Stimulated activated CD8-positive, alpha-beta memory T cell treated with anti-CD3 and anti-CD28 coated beads, Interleukin-7, amount 100 ng/mL, for 24 hours (primary cell): ENCODE measurements at places on chromosomes 11 and 22.

GRCh38 chr22:18056807-18057474 lies 20.8 kb upstream of the PEX26 start:
- DNase-seq = no peak

DNA sequence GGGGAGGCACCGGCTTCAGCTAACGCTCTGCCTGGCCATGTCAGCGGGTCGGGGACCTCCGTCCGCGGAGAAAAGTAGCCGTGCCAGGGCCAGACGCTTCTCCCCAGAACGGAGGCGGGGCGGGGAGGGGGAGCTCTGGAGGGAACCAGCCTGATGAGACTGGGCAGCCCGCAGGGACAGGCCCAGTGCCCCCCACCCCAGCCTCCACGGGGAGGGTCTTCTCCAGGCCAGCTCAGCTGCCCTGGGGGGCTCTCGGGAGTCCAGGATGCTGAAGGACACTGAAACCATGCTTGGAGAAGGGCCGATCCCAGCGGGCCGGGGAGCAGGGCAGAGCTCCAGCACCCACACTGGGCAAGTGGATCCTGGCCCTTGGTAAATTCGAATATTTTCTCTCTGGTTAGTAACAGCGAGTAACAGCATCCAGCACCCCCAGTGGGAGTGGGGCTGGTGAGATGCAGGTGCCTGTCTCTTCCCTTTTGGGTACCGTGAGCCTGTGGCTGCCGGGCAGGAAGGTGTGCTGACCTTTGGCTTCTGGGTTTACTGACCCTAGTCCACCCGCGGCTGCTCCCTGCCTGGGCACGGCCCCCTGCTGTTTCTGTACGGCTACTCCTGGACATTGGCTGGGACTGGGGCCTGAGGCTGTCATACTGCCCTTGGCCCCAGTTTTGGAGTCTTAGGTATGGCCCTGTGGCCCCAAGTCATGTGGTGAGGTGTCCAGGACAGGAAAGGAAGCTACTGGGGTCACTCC lies 35.8 kb downstream of the GRAMD4 start:
- no peak for DNase-seq

DNA sequence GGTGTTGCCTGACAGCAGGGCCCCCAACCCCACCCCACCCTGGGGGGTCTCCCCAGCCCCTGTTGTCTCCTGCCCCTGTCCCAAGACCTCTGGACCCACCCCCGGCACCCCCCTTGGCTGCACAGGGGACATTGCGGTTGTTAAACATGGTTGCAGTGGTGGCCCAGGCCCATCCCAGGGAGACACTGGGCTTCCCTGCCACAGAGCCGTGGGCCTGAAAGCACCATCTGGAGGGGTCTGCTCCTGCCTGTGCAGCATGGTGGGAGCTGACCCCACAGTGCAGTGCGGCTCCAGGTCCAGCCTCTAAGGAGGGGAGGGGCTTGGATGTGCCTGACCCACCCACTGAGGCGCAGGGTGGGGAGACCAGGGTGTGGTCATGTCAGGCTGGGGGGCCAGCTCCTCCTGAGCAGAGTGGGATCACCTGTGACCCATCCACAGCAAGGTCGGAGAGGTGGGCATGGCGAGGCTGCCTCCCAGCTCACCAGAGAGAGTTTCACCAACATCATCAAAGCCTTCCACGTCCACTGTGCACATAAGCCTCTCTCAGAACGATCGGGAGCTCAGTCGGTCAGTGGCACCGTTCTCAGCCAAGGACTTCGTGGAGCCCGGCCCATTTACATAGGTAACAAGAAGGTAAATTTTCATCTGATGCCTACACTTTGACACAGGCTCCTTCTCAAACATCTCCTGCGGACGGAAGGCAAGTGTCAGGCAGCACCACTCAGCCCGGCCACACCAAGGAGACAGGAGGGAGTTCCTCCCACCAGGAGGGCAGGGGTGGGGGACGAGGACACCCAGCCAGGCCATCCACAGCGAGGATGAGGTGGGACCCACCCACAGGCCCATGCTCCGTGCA lies 201.1 kb downstream of the BRD1 start:
- DNase-seq = no peak

DNA sequence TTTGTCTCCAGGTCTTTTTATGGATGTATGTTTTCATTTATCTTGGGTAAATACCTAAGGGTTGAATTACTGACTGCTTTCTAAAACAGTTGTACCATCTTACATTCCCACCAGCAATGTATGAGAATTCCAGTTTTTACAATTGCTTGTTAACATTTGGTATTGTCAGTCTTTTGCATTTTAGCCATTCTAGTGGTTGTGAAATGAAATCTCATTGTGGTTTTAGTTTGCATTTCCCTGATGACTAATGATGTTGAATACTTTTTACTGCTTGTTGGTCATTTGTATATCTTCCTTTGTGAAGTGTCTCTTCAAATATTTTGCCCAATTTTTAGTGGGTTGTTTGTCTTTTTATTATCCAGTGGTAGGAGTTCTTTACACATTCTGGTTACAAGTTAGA lies 92.8 kb downstream of the ARFGAP2 start:
- DNase-seq = no peak

DNA sequence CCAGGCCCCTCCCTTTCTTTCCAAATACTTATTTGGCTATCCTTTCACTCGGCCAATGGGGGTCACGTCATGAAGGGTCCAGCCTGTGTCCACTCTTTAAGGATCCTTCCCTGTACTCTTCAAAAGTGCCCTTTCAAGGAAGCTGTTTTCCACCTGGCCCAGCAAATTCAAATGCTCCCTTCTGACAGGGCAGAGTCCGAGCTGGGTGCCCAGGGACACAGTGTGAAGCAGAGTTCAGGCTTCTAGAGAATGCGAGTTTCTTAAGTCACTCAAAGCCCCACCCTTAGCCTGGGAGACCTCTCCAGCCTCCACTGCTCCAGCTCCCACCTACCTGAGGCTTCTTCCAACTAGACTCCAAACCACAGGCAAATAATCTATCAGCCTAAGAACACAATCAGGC lies 5.5 kb upstream of the APOA1 start:
- no peak for DNase-seq

- DNase-seq = no peak
These were observed 153.4 kb downstream of the CACNA1I start for GRCh38 chr22:39723899-39724351.

DNA sequence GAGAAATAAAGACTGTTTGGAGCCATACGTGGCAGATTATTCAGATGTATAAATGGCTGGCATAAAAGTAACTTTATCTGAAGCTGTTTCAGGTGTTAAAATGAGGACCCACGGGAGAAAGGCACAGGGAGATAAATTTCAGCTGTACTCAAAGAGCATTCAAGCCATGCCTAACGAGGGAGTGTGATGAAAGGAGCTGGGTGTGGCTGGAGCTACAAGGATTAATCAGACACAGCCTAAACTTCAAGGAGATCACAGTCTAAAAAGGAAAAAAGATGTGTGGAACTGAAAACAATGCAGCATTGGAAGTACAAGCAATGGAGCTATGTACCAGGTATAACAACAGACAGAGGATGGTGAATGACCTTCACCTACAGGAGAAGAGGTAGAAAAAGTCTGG lies 120.8 kb upstream of the APOA1 start:
- DNase-seq = no peak

DNA sequence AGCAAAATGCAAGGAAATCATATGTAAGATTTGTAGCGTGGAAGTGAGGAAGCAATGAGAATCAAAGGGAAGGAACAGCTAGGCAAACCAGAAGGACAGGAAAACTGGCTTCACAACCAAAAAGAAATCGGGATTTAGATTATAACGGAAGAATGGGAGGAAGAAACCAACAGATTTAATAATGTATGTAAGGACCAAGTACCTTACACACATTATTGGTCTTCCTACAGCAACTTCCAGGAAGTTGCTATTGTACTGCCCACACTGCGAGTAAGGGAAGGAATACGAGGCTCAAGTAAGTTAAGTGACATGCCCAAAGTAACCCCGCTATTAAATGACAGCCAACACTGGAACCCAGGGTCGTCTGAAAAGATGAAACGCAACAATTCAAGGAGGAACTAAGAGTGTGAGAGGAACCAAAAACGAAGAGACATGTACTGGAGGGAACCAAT lies 473 bp downstream of the TXN2 start:
- no peak for DNase-seq

- DNase-seq = no peak
These were observed 1.2 kb downstream of the CYTH4 start for GRCh38 chr22:37283393-37283937.

DNA sequence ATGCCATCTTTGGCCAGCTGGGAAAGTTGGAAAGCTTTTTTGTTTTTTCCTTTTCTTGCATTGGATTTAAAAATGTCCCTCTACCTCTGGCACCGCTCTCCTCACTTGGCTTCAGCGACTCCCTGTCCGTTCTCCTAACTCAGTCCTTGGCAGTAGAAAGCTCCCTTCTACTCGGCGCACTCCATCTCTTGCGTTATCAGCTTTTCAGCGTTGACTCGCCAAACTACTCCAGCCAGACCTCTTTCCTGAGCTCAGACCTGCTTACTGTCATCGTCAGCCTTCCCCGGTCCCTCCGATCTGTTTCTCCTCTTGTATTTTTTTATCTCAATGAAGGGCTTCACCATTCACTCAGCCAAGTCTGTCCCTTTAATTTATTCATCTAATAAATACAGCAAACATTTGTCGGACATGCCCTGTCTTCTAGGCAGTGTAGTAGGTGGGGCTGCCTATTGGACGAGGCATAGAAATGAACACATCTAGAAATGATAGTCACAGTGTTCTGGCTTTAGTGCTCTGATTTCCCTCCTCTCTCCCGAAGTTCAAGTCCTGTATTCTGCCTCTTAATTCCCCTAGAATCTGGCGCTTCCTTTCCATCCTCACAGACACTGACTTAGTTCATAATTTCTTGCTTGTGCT lies 839 bp downstream of the CEP164 start:
- no peak for DNase-seq

DNA sequence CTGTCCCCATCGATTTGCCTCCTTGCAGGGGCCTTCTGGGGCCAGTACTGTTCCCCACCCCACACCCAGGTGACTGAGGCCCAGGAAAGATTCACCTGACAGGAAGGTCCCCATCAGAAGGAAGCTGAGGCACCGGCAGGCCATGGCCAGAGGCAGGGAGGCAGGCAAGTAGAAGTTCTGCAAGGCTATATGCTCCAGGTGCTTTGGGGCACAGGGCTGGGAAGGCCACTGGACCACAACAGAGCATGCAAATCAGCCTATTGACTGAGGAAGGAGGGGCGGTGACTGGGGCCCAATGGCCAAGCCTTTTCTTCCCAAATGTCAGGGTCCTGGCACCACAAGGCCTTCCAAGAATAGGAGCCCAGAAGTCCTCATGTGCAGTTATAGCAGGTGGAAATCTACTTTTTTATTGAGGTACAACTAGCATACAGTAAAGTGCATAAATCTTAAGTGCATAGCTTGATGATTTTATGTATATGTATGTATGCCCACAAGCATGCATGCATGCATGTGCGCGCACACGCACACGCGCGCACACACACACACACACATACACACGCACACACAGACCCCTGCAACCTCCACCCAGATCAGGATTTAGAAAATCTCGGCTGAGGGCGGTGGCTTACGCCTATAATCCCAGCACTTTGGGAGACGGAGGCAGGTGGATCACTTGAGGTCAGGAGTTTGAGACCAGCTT lies at the start of gene VPREB3:
Gene VPREB3 (minus strand): TSS at position 206 of the 700 bp plus-strand sequence. CDS start 62 bp downstream, at position 144.
- no peak for DNase-seq

DNA sequence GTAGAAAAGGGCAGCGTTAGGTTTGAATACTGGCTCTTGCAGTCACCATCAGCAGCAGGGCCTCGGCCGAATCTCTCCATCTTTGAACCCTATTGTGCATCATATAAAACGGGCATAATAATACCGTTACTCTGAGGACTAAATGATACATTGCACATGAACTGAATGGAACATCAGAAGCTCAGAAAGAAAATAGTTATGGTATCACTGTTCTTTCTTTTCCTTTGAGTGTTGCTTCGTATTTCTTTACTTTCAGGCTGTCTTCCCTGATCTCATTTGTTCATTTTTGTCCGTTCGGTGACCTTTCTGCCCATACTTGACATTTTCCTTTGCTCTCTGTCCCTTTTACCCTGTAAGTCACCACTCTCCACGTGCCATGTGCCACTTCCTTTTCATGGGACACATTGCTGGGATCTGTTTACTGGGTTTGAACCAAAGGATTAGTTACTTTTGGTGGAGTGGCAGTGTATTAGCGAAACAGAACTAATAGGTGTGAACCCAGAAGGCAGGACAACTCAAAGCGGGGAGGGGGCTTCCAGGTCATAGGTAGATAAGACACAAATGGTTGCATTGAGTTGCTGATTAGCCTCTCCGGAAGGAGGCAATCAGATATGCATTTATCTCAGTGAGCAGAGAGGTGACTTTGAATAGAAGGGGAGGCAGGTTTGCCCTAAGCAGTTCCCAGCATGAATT lies 717 bp upstream of the ZNF202 start:
- DNase-seq = no peak

DNA sequence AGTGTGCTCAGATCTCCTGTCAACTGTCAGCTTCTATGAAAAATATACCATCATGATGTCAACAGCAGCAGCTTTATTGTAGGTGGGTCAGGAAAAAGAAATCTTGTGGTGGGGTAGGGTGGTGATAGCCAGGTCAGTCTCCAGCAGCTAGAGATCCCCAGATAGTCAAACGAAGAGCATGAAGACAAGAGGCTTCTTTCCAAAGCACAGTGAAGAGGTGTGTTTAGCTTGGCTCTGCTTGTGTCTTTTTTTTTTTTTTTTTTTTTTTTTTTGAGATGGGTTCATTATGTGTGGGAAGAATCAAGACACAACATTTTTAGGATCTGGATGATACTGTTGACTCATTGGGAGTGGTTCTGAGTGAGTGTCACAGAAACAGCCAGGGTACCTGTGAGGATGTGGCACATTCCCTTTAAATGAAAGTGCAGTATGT lies 1075.5 kb downstream of the NTM start:
- no peak for DNase-seq

GRCh38 chr22:37281646-37282384 lies 493 bp upstream of the CYTH4 start:
- no peak for DNase-seq

GRCh38 chr11:69094111-69094914 lies 45.6 kb downstream of the TPCN2 start:
- no peak for DNase-seq

- no peak for DNase-seq
These were observed 5.9 kb upstream of the BDNF start for GRCh38 chr11:27705873-27706820.

- peak; percentile 41 for DNase-seq
These were observed 31.4 kb downstream of the CREB3L1 start for GRCh38 chr11:46308631-46309419.

GRCh38 chr22:25002241-25002985 lies 49.9 kb downstream of the KIAA1671 start:
- DNase-seq = no peak

- no peak for DNase-seq
These were observed 19.3 kb upstream of the MIEF1 start for GRCh38 chr22:39482768-39483167.

GRCh38 chr22:26669060-26669481 lies 11.7 kb downstream of the MIAT start:
- no peak for DNase-seq

DNA sequence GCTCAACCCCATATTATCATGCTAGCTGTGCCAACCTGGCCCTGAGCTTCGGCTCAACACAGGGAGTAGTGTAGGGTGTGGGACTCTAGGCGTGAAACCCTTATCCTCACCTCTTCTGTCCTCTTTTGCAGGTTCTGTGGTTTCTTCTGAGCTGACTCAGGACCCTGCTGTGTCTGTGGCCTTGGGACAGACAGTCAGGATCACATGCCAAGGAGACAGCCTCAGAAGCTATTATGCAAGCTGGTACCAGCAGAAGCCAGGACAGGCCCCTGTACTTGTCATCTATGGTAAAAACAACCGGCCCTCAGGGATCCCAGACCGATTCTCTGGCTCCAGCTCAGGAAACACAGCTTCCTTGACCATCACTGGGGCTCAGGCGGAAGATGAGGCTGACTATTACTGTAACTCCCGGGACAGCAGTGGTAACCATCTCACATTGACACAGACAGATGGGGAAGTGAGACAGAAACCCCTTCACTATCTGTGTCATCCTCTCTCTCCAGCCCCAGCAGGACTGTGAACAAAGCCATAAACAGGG lies 76.4 kb downstream of the GGTLC2 start:
- no peak for DNase-seq
